ENCODE measurements at places on chromosomes 11 and 22.
A peak's percentile ranks its signal among the peaks of the same experiment; 100 is the strongest.

- DNase-seq, result no peak
Measured at GRCh38 chr11:130151196-130151595, 8.4 kb upstream of the ST14 start.

GRCh38 chr11:77038825-77039326 is 4.7 kb downstream of the B3GNT6 start:
- no peak for DNase-seq

DNA sequence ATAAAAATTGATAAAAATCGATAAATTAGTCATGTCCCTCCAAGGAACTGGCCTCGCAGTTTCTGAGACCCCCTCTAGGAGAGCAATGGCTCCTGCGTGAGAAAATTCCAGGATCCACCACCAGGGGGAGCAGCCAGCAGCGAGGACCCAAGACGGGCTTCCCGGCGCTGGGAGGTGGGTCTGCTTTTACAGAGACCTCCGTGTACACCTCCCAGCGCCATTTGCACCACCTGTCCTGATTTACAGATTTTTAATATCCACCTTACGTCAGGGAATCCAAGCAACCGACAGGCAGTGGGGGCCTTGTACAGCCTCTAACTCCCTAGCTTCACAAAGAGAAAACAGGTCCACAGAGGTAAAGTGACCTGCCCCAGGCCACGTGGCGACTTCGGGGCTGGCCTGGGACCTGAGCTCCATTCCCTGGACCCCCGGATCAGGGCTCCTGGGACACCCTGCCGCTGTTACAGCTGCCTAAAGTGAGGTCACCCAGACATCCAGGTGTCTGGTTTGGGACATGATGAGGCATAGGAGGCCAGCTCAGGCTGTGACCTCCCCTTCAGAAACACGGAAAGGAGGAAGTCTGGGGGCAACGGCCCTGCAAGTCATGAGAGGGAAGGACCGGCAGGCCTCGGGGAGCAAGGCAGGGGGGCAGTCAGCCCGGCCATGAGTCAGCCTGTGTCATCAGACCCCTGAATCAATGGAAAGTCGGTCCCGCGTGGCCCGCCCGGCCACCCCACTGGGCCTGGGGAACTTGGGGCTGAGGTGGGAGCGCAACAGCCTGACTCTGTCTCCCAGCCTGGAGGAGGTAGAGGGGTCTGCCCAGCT is 3.5 kb downstream of the OSM start:
- DNase-seq, result peak; percentile 67

GRCh38 chr11:8192016-8192895 is 23.4 kb upstream of the RIC3 start:
- peak; percentile 69 for DNase-seq

GRCh38 chr22:26367402-26368245 is 61.4 kb upstream of the ASPHD2 start:
- peak; percentile 24 for DNase-seq

- DNase-seq, result no peak
Measured at GRCh38 chr11:75189108-75189507, 38.2 kb downstream of the SLCO2B1 start.

GRCh38 chr11:123434911-123435310 is 4.8 kb downstream of the GRAMD1B start:
- DNase-seq, result no peak

- no peak for DNase-seq
Measured at GRCh38 chr11:70610566-70611565, 212.5 kb downstream of the CTTN start.

GRCh38 chr11:65789230-65790103 is 2.6 kb downstream of the OVOL1 start:
- no peak for DNase-seq

DNA sequence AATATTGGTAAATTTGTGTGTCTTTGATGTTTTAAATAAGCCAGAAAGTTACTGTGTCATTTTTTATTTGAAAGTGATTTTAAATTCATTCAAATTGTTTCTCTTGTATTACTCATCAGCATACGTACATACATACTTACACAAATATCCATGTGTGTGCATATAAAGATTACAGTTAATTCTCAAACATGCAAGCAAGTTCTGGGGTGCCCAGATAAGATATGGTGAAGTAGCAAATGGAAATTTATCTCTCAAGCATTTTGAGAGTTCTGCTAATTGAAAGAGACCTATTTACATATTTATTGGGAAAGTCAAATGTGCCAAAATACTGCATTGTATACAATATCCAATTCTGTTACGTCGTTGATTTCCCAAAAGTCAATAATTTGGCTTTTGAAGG is 1024.0 kb upstream of the CNTN5 start:
- no peak for DNase-seq

DNA sequence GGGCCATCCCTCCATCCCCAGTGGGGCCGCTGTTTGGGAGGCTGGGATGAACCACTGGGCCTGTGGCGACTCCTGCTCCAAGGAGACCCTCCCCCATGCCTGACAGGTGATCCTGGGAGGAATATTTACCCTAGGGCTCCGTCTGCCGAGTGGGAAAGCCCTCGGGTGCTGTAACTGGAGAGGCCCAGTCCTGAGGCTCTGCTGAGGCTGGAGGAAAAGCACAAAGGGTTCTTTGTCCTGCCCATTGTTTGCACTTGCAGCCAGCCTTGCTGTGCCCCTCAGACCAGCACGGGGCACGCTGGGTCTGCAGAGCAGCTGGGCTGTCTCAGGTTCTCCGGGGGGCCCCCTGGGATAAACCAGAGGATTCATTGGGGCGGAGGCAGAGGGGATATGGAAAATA is 321.1 kb downstream of the MN1 start:
- peak; percentile 64 for DNase-seq

DNA sequence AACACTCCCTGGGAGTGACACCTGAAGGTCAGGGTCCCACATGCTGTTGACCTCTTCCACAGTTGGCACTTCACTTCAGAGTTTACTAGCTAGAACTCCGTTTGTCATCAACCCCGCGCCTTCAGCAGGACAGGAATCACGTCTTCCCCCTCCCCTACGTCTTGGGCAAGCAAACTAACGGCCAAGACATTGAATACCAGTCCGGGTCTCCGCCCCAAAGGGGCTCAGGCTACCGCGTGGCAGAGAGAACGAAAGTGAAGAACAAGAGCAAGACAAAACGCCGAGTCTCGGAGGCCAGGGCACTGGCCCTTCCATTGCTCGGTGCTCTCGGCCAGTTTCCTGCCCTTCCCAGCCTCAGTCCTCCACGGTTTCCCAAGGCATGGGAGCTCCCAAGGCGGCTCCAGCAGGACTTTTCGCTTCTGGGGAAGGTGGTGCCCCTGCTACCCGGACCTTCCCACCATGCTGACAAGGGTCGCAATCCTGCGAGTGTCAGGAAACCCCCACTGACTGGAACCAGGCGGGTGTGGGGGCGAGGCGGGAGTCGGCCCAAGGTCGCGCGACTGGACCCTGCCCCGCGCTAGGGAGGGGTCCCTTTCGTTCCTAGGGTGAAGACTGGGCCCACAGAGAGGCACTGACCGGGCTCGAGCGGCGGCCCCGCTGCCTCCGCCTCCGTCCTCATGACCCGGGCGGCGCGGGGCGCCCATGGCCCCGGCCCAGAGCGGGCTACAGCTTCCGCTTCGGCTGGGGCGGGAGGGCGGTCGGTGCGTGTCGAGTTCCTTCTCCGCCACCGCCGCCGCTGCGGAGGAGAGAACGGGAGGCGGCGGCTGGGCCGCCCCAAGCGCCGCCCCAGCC is at the start of gene GUCD1:
TSS of gene GUCD1 (minus strand) at position 826 of the 852 bp plus-strand sequence. CDS start at position 679, 147 bp downstream.
- DNase-seq, result no peak

- DNase-seq, result no peak
Measured at GRCh38 chr11:5809122-5809519, 397 bp downstream of the OR52N2 start.

DNA sequence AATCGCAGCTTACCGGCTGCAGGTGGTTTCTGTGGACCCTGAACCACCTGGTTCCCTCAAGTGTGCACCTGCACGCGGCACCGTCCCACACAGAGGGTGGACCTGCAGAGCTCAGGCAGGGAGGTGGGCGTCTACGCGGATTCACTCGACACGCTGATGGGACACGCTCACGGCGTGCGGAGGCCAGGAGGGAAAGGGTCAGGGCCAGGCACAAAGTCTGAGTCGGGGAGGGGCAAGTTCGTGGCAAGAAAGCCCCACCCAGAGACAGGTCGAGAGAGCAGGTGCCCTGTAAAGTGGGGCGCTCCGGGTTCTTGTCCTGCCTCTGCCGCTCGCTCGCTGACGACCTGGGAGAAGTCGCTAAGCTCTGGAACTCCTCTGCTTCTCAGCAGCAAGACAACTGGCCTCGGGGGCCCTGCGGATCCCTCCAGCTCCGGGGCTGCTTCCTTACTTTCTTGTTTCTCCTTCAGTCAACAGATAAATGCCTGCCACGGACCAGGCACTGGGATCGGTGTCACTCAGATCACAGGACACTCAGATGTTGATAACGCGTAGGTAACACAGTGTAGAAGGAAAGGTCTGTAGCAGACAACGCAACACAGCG is 72.4 kb upstream of the NUP50 start:
- DNase-seq, result no peak

- DNase-seq, result no peak
Measured at GRCh38 chr11:102064316-102064715, 17.1 kb downstream of the CFAP300 start.

DNA sequence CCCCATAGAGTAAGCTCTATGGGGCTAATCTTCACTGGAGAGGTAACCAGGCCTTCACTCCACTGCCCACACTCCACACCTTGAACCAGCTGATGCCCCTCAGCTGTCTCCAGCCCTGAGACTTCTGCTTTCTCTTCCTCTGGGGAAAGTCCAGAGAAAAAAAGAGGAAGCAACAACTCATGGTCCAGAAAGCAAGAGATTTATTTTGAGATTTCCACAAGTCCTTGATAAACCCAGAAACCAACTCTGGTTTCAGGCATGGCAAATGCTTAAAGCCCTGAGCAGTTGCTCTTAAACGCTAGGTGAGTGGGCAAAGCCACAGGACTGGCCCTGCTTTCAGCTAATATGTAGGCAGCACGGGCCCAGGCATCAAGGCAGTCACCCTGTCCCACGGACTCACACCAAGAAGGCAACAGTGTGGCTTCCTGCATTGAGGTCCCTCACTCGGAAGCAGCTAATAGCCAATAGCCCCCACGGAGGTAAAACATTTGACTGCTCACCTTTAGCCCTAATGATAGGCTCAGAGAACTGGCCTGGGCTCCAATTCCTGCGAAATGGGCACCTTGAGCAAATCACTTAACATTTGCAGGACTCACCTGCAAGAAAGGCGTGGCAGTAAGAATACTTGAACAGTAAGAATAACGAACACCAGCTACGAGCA is 4.3 kb downstream of the CYB561A3 start:
- no peak for DNase-seq

DNA sequence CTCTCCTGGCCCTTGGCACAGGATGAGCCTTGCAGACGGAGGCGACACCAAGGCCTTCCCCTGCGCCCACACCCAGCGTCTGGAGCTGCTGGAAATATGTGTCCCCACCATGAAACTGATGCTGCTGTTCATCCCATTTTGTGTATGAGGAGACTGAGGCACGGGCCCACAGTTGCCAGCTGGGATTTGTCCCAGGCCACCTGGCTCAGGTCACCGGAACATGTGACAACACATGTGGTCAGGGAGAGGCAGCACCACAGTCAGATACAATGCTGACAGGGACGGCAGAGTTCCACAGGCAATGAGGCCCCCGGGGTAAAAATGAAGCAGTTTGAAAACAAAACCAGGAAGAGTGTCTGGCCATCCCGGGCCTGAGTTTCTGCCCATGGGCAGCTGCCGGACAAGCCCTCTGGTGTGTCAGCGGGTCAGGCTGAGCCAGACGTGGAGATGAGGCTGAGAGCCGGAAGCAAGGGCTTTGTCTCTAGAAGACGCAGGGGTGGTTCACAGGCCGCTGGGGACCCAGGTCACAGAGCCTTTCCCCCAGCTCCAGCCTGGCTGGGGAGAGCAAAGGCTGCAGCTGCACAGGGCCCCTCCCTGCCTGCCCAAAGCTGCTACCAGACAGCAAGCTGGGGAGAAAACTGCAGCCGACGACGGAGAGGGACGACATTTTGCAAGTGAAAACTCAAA is 80.7 kb downstream of the CDKN1C start:
- peak; percentile 45 for DNase-seq

DNA sequence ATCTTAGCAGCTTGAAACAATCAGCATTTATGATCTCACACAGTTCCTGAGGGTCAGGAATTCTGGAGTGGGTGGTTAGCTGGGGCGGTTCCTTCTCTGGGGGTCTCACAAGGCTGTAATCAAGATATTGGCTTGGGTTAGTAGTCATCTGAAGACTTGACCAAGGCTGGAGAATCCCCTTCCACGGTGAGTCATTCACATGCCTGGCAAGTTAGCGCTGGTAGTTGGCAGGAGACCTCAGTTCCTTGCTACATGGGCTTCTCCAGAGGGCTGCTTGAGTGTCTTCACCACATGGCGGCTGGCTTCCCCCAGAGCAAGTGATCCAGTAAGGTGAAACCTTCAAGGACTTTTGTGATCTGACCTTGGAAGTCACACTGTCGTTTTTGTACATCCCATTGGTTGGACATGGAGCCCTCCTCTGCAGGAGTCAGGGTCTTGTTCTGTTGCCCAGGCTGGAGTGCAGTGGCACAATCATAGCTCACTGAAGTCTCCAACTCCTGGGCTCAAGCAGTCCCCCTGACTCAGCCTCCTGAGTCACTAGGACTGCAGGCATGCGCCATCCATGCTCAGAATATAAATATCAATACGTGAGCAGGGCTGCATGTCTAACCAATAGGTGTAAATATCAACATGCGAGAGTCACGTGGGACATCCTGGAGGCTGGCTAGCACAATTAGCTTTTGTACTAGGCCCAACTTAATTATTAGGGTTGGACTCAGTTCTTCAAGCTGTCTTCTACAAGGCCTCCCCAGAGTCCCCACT is 7.2 kb upstream of the NIPSNAP1 start:
- no peak for DNase-seq

DNA sequence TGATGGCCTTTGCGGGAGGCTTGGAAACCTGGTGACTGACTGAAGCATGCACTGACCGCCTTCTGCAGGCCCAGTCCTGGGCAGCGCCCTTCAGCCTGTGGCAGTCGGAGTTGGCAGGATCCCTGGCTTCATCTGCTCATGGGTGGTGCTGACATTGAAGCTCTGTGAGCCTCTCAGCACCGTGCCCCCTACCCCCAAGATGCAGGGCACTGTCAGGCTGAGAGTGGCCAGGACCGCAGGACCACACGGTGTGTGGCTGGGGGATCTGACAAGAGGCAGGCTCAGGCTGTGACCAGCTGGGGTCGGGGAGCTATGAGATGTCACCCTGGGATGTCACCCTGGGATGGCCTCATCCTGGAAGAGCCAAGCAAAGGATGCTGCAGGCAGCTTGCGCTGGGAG is 32.7 kb downstream of the TBC1D22A start:
- no peak for DNase-seq

GRCh38 chr11:86696004-86696403 is 23.6 kb upstream of the ME3 start:
- no peak for DNase-seq

DNA sequence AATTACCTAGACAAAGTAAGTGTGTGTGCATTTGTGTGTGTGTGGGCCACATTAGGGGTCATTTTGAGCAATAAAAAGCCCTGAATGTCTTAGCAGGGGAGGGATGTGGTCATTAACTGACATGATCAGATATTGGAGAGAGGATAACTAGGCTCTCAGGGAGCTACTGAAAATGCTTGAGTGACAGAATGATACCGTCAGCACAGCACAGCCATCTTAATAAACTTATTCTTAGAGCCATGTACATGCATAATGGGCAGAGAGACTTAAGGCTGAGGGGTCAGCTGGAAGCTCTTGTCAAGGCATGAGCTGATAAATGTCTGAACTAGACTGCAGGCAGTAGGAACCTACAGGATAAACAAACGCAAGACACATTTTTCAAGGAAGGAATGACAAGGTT is 239.1 kb upstream of the NCAM1 start:
- DNase-seq, result no peak
